ENCODE measurements at places on chromosomes 1 and 21. TPM values are rescaled to one million over a fixed set of nuclear protein-coding genes. Genes with fewer than 3 reads are reported as not detected.
A peak's percentile ranks its signal among the peaks of the same experiment; 100 is the strongest.

GRCh38 chr1:2412395-2412772 lies at the start of gene PEX10:
TSS of gene PEX10 (minus strand) at chr1:2412564. CDS start at chr1:2412502, 62 bp downstream.
- DNase-seq, result peak; percentile 98

GRCh38 chr1:198255784-198256183 lies 99.0 kb downstream of the NEK7 start:
- DNase-seq, result no peak

- DNase-seq, result no peak
Measured at GRCh38 chr1:93993731-93994130, 84.5 kb upstream of the GCLM start.

DNA sequence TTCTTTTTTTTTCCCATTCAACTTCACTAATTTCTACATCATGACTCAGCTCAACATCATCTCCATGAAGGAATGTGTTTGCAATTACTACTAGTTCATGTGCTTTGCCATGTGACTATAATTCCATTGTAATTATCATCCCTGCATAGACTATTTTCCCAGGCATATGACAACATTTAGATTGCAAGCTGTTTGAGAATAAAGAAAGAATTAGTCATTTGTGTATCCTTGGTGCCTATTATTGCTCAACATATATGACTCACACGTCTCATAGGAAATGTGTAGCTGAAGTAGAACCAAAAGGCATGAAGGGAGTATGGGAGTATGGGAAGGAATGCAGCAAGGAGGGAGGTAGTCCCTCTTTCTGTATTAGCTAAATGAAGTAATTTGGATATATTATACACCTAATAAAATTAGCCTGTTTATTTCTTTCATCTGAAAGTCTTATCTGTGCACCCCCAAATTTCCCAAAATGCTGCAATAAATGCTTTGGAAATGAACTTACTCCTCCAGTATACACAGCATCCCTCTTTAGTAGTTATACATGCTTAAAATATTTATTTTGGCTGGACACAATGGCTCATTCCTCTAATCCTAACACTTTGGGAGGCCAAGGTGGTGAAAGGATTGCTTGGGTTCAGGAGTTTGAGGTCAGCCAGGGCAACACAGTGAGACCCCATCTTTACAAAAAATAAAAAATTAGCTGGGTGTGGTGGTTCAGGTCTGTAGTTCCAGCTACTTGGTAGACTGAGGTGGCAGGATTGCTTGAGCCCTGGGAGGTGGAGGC lies 316.9 kb upstream of the ADGRL4 start:
- no peak for DNase-seq

- DNase-seq, result no peak
Measured at GRCh38 chr1:44283524-44284173, 70.4 kb downstream of the DMAP1 start.

TMOD4 gene
- total RNA-seq, result 2.7 TPM

DNA sequence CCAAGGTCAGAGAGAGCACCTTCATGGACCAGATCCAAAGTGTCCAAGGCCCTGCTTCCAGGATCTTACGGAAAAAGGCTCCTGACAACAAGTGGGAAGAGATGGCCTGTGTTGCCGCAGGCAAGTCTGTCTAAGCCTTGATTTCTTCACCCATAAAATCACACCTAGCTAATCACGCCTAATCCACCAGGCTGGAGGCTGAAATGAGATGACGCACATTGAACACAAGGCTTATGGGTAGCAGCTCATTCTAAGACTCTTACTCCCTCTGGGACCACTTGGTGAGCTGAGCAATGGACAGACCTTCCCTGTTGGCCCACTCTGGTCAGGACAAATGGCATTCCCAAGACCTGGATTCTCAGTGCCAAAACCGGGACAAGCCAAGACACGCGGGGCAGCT lies 38.2 kb downstream of the GRIK3 start:
- DNase-seq, result no peak

All from neural crest cell (in vitro differentiated cells).